ENCODE measurements at places on chromosomes 2 and 18. TPM values are rescaled to one million over a fixed set of nuclear protein-coding genes. Genes with fewer than 3 reads are reported as not detected.
A peak's percentile ranks its signal among the peaks of the same experiment; 100 is the strongest.

DNA sequence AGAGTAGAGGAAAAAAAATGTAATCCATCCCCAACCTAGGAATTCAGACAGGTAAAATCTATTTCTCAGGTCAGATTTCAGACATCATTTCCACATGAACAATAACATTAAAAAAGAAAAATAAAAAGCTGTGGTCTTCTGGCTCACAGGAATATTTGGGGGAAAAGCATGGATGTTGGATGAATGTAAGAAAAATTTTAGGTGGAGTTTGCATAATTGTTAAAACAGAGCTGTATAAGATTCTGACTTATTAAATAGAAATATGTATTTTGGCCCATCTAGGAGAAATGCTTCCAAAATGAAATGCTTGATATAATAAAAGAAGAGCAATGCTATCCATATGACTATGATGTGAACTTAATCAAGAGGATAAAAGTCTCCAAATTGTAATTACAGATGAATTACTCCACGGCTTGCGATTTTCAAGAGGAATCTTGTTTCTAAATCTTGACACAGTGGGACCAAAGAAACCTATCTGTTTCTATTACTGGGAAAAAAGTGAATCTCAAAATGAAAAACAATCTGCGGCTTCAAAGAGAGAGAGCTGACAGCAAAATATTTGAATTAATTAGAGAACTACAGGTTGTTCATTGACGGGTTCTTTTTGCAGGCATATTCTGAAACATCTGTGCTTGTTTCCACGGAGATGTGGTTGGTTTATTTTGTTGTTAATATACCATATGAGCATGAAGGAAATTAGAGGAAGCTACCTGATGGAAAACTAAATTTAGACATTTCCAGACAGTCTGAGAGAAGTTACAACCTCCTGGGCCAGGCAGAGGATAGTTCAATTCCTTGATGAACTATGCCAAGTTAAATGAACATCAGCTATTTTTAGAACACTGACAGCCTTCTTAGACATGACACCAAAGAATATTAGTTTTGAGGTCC lies 468.7 kb downstream of the PID1 start:
- H3K27me3 ChIP-seq = no peaks in the 10 kb centered on the region
- H3K4me3 ChIP-seq = no peak overlapping the region
- no peak overlapping the region for H3K27ac ChIP-seq
- H3K36me3 ChIP-seq = no peaks in the 10 kb centered on the region

GRCh38 chr2:162085090-162085891 lies 11.3 kb upstream of the DPP4 start:
- H3K4me1 ChIP-seq = peaks cover 26% of the 10 kb centered on the region
- H3K4me3 ChIP-seq = no peak overlapping the region
- H3K27me3 ChIP-seq = no peaks in the 10 kb centered on the region
- peak overlapping the region; percentile 60 for H3K27ac ChIP-seq

RGPD6 gene
- 16.7 TPM for total RNA-seq

DNA sequence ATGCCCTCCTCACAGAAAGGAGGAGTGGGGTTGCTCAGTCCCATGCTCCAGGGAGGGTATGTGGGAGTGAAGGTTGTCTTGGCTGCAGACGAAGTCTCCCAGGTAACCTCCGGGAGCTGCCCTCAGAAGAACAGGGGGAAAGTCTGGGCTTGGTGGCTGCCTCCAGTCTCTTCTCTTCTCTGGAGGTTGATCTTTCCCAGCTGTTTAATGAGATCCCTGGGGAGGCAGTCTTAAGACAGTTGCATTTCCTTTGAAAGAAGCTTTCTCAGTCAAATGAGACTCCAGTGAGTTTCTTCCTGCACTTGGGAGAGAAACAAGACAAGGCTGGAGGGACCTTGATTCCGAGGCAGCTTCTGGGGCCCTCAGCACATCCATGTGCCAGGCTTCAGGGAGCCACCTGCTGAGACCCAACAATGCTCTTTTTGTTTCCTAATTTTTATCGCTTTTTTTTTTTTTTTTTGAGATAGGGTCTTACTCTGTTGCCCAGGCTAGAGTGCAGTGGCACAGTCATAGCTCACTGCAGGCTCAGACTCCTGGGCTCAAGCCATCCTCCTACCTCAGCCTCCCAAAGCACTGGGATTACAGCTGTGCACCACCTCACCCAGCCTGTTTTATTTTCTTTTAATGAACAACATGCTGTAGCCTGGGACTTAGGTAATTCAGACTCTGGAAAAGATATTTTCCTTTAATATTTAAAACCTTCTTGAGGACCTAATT lies 71.7 kb upstream of the TPO start:
- no peak overlapping the region for H3K4me3 ChIP-seq
- H3K27ac ChIP-seq = no peak overlapping the region
- no peak for DNase-seq
- H3K4me1 ChIP-seq = no peaks in the 10 kb centered on the region

RMC1 gene
- total RNA-seq = 24.7 TPM

- no peak overlapping the region for H3K4me3 ChIP-seq
- no peak overlapping the region for H3K27ac ChIP-seq
- no peaks in the 10 kb centered on the region for H3K4me1 ChIP-seq
- no peaks in the 10 kb centered on the region for H3K36me3 ChIP-seq
Measured at GRCh38 chr2:121877366-121877765, 121.9 kb downstream of the TSN start.

DNA sequence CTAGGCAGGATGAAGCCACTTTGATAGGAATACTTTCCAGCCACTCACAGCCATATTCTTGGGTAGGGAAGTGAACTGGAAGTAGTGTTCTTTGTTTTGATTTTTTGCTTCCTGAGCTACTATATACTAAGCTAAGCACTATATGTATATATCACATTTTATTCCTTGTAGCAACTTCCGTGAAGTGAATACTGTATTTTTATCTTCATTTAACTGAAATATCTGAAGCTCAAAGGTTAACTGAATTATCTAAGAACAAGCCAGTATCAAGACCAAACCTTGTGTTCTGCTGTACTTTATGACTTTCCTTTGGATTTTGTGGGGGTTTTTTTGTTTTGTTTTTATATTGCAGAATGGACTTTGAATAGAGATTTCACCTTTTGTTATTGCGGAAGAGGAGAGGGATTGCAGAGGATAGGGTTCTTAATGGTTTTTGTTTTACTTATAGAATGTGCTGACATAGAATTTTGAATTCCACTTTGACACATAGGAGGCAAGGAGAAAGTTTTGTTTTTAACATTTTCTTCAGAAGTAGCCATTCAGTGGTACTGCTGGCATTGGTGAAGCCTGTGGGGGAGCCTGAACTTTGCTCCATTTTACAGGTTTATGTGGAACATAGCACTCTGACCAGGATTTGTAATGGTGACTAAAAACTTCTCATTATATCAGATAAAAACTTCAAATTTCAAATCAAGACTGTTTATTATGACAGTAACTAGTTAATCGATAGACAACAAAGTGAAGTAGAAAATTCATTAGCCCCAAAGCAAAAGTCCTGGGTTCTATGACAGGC lies 24.1 kb upstream of the RNF138 start:
- no peaks in the 10 kb centered on the region for H3K4me1 ChIP-seq
- no peak for DNase-seq
- no peaks in the 10 kb centered on the region for H3K27me3 ChIP-seq
- no peak overlapping the region for H3K4me3 ChIP-seq
- no peak overlapping the region for H3K27ac ChIP-seq

KCNJ3 gene
- total RNA-seq = not detected

KCNIP3 gene
- total RNA-seq = 15.6 TPM

- DNase-seq = no peak
- no peak overlapping the region for H3K4me3 ChIP-seq
- no peaks in the 10 kb centered on the region for H3K36me3 ChIP-seq
- H3K27me3 ChIP-seq = no peaks in the 10 kb centered on the region
- no peak overlapping the region for H3K27ac ChIP-seq
Measured at GRCh38 chr18:26332991-26333390, 106.7 kb downstream of the TAF4B start.

CRYGB gene
- total RNA-seq = not detected

GRCh38 chr2:185050804-185051203 lies 452.5 kb downstream of the ZNF804A start:
- H3K4me3 ChIP-seq = no peak overlapping the region
- H3K27ac ChIP-seq = no peak overlapping the region
- H3K36me3 ChIP-seq = no peaks in the 10 kb centered on the region
- no peaks in the 10 kb centered on the region for H3K4me1 ChIP-seq
- no peak for DNase-seq
- H3K27me3 ChIP-seq = no peaks in the 10 kb centered on the region

CYP27C1 gene
- not detected for total RNA-seq

- H3K36me3 ChIP-seq = peaks cover 65% of the 10 kb centered on the region
- H3K27ac ChIP-seq = no peak overlapping the region
- H3K27me3 ChIP-seq = no peaks in the 10 kb centered on the region
- H3K4me3 ChIP-seq = no peak overlapping the region
- H3K4me1 ChIP-seq = no peaks in the 10 kb centered on the region
Measured at GRCh38 chr2:3406501-3406900, 27.0 kb downstream of the TRAPPC12 start.

DNA sequence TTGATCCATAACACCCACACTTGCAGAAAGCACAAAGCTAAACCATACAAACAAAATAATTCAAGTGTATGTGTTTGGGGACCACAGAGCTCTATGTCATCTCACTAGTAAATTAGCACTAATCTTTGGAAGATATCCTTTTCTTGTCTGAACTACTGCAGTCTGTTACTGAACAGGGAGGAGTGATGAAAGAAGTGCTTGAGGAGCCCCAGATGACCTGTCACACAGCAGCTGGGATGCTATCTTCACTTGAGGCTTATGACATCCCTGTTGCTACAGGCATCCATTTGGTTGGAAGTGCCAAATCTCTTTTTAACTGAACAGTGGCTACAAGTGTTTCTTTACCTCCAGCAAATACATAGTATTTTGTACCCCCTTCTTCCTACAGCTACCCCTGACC lies 386.3 kb upstream of the CHAC2 start:
- no peak for DNase-seq
- H3K36me3 ChIP-seq = no peaks in the 10 kb centered on the region
- no peak overlapping the region for H3K4me3 ChIP-seq

PLA2R1 gene
- 7.5 TPM for total RNA-seq

GRCh38 chr2:109218792-109219126 lies 89.8 kb downstream of the SH3RF3 start:
- no peaks in the 10 kb centered on the region for H3K27me3 ChIP-seq
- no peak overlapping the region for H3K27ac ChIP-seq
- no peak overlapping the region for H3K4me3 ChIP-seq
- H3K4me1 ChIP-seq = peaks cover 37% of the 10 kb centered on the region
- H3K36me3 ChIP-seq = peaks cover under 1% of the 10 kb centered on the region
- DNase-seq = no peak

GRCh38 chr18:57210716-57211411 lies 64.0 kb downstream of the BOD1L2 start:
- no peaks in the 10 kb centered on the region for H3K27me3 ChIP-seq
- DNase-seq = no peak
- no peaks in the 10 kb centered on the region for H3K36me3 ChIP-seq
- H3K4me3 ChIP-seq = no peak overlapping the region
- no peak overlapping the region for H3K27ac ChIP-seq
- peaks cover 26% of the 10 kb centered on the region for H3K4me1 ChIP-seq

DNA sequence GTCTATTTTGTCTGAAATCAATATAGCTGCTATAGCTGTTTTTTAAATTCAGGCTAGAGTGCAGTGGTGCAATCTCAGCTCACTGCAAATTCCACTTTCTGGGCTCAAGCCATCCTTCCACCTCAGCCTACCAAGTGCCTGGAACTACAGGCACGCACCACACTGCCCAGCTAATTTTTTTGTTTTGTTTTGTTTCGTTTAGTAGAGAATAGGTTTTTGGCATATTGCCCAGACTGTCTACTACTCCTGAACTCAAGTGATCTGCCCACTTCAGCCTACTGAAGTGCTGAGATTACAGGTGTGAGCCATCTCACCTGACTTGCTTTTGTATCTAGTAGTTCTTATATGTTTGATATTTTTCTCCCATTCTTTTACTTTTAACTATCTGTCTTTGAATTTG lies 259.7 kb downstream of the CDH19 start:
- H3K27ac ChIP-seq = no peak overlapping the region
- no peaks in the 10 kb centered on the region for H3K36me3 ChIP-seq
- H3K27me3 ChIP-seq = peaks cover 12% of the 10 kb centered on the region

- H3K4me3 ChIP-seq = no peak overlapping the region
- no peak for DNase-seq
- no peaks in the 10 kb centered on the region for H3K27me3 ChIP-seq
- no peaks in the 10 kb centered on the region for H3K36me3 ChIP-seq
- no peak overlapping the region for H3K27ac ChIP-seq
- no peaks in the 10 kb centered on the region for H3K4me1 ChIP-seq
Measured at GRCh38 chr2:65876114-65876513, 443.7 kb upstream of the SPRED2 start.

- no peaks in the 10 kb centered on the region for H3K36me3 ChIP-seq
- no peaks in the 10 kb centered on the region for H3K27me3 ChIP-seq
- no peak overlapping the region for H3K4me3 ChIP-seq
- peak overlapping the region; percentile 21 for H3K27ac ChIP-seq
- H3K4me1 ChIP-seq = peaks cover 15% of the 10 kb centered on the region
Measured at GRCh38 chr2:152171718-152172117, 3.8 kb downstream of the STAM2 start.

- no peaks in the 10 kb centered on the region for H3K36me3 ChIP-seq
- H3K27me3 ChIP-seq = no peaks in the 10 kb centered on the region
- no peak overlapping the region for H3K4me3 ChIP-seq
- peaks cover 5% of the 10 kb centered on the region for H3K4me1 ChIP-seq
- peak; percentile 65 for DNase-seq
Measured at GRCh38 chr2:161273038-161273760, 35.0 kb upstream of the PSMD14 start.

DNA sequence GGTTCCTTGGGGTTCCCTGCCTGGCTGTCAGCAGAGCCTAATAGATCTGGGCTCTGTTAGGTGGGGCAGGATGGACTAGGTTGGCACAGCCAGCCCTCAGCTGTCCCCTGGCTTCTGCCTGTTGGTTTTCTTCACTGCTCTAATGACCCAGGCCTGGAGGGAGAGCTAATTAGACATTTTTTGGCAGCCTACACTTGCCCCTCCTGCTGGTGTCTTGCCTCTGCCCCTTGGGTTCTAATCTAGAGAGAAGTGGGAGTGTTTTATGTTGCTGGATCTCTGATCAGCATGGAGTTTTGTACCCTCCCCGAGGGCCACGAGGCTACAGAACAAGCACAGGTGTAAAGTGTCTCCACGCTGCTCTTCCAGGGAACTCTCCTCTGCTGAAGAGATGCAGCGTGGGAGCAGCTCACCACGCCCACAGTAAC lies 199.4 kb upstream of the RASGRP3 start:
- H3K27me3 ChIP-seq = no peaks in the 10 kb centered on the region
- DNase-seq = no peak
- peaks cover 47% of the 10 kb centered on the region for H3K36me3 ChIP-seq
- H3K27ac ChIP-seq = peak overlapping the region; percentile 76

LBX2 gene
- total RNA-seq = not detected

DNA sequence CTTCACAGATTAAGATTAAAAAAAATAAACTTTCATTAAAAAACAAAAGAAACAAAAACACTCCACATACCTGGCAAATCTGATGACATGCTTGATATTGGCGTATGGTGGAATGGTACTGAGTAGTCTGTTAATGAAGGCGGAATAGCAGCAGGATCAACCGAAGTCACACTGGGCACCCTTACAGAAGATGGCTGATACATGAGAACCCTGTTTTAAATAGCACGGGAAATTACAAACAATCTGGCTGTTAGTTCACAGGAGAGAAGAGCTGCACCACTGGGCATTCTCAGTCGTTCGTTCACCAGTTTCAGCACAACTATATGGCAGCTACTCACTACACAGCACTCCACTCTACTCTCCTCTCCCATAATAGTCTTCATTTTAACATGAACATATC lies 64.0 kb upstream of the ST8SIA5 start:
- no peaks in the 10 kb centered on the region for H3K4me1 ChIP-seq
- H3K27ac ChIP-seq = no peak overlapping the region
- no peak overlapping the region for H3K4me3 ChIP-seq
- no peak for DNase-seq

Data from MCF 10A (cell line).